ENCODE measurements at places on chromosomes 2 and 18.
A peak's percentile ranks its signal among the peaks of the same experiment; 100 is the strongest.

GRCh38 chr18:79373736-79374135 is 22.0 kb upstream of the NFATC1 start:
- DNase-seq = no peak

GRCh38 chr2:39228413-39229209 is 15.2 kb downstream of the CDKL4 start:
- DNase-seq = no peak

DNA sequence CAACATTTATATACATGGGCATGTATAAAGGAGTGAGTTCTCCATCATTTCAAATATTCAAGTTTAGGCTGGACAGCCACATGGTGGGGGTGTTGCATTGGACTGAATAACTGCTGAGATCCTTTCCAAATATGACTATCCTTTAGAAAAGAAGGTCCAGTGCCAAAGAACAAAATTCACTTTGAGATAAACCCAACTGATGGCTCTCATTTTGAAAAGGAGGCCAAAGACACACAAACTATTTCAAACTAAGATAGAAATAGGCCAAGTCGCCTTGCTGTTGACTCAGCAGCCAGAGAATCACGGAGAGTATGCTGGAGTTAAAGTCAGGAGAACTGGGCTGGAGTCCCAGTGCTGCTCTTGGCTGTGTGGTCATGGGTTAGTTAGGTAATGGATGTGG is 204.5 kb upstream of the LRATD1 start:
- DNase-seq = peak; percentile 82

DNA sequence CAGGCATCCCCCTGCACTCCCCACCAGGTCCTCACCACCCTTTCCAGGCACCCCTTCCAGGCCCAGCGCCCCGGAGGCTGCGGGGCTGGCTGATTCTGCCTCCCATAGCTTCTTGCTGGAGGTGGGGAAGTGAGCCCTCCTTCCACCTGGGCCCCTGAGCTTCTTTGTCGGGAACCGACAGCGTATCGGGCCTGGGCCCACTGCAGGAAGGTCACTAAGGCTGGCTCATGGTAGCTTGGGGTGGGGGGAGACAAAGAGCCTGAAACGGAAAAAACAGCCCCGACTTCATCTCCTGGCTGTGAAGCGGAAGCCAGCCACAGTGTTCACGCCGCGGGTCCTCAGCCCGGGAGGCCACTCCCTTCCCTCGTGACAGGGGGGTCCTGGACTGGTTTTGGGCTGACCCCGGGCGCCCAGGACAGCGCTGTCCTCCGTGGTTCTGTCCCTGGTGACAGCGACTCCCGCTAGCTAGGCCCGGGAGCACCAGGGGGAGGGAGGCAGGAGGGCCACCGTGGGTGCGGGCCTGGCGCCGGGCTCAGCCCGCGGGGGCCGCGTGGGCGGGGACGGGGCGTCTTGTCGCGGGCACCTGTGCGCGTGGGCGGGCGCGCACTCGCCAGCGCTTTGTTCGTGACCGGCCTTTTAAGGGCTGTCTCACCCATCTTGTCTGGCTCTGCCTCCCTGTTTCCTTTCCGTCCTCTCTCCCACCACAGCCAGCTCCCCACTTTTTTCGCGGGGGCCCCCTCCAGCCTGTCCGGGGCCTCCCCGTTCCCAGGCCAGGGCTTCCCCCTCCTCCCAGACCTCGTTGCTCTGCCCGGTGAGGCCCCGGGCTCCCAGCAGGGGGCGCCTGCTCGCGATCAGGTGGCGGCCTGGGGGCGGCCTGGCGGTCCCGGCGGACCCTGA is 64.9 kb downstream of the DNMT3A start:
- DNase-seq = peak; percentile 22
